Placental pericyte (primary cell): ENCODE measurements at places on chromosomes 6 and 20. TPM values are rescaled to one million over a fixed set of nuclear protein-coding genes. Genes with fewer than 3 reads are reported as not detected.

COL21A1 gene
- total RNA-seq, result 0.14 and 0.88 TPM in 2 replicates

SLC4A11 gene
- 2.2 and 2.9 TPM in 2 replicates for total RNA-seq

EDN3 gene
- total RNA-seq, result 0.14 TPM in 1 of 2 replicates, not detected in the other

TMEM244 gene
- total RNA-seq, result 1.3 TPM in 1 of 2 replicates, not detected in the other

FGD2 gene
- not detected in 2 replicates for total RNA-seq

ZDHHC14 gene
- total RNA-seq, result 1.1 and 3.7 TPM in 2 replicates

TSPO2 gene
- total RNA-seq, result not detected in 2 replicates

TIAM2 gene
- total RNA-seq, result 4.4 and 5.3 TPM in 2 replicates

BMP5 gene
- not detected in 2 replicates for total RNA-seq

AVP gene
- total RNA-seq, result not detected in 2 replicates

SLC35B3 gene
- 16.9 and 25.1 TPM in 2 replicates for total RNA-seq

TLDC2 gene
- total RNA-seq, result not detected in 2 replicates

TOX2 gene
- 9.0 and 10.5 TPM in 2 replicates for total RNA-seq

CLPSL1 gene
- total RNA-seq, result not detected in 2 replicates
